ENCODE measurements at places on chromosomes 6 and 20.

DNA sequence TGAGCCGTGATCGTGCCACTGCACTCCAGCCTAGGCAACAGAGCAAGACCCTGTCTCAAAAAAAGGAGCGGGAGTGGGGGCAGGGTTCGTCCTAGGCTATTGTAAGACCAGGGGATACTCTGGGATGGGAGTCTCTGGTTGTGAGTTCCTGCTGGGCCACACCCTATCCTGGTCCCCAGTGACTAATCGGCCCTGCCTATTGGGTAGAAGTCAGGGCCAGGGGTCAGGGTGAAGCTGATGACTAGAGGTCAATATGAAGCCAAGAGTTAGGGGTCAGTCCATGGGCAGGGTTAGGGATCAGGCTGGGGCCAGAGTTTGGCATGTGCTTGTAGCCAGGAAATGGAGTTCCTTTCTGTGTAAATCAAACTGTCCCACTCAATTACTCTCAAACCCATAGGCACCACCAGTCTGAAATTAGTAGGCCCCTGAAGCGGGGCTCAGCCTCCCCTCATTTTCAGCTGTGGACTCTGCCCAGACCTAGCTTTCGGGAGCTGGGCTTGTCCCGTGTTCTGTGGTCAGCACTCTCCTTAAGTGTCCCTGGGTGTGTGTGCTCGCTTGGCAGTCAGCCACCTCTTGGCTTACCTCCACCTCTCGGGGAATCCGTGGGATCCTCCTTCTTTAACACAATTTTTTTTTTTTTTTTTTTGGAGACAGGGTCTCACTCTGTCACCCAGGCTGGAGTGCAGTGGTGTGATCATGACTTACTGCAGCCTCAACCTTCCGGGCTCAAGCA, 1.8 kb downstream of the HSPA12B start:
- no peak for DNase-seq

DNA sequence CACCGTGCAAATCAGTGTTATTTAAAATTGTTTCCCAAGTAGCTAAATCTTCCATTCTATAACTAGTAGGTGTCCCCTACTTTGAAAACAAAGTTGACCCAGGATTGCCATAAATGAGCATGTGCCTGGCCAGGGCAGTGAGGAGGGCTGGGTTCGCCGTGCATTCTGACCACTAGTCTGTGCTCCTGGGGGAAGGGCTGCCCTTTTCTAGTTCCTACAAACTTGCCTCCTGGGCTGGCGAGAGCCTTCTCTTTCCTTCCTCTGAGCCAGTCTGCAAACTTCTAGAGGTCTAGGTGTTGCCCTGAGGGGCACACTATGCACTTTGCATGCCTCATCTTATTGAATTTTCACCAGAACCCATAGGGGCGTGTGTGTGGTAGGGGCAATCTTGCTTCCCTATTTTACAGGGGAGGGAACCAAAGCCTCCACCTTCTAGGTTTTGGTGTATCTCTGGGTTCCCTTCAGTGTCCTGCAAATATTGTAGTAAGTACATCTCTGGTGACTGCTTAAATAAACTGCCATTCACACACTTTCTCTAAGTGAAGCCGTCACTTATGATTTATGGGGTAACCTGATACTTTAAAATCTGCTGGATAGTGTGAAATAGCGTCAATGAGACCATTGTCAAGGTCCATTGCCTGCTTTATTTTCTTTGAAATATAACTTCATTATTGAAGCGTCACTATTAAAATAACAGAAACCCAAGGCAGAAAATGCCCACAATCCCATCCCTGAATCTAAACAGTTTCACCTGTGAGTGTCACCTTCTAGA, 42.2 kb downstream of the CDH26 start:
- no peak for DNase-seq

DNA sequence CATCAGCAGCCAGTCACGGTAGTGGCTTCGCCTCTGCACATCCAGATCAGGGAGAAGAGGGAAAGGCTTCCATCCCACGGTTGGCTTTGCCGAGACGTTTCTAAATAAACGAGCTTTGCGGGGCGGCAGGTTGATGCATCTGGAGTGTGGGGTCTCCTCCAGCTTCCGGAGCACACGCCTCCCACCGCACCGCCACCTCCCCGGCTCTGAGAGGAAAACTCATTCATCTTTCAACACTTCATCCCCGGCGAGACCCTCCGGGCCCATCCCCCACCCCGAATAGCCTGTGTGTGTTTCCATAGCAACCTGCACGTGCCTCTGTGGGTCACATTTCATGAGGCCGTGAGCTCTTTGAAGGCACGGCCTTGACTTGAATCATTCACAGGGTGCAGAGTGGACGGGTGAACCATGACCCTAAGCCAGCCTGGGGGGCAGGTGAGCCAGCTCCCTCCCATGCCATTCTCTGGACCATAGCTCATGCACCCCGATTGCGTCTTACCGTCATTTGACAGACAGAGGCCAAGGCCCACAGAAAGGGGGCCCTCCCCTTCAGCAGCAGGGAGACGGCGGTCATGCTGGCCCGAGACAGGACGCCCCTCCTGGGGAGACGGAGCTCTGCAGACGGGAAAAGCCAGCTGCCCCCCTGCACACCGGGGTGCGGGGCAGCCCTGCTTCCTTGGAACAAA, 16.2 kb upstream of the CHRNA4 start:
- no peak for DNase-seq

- no peak for DNase-seq
Observed at GRCh38 chr6:150229436-150230163, 86.8 kb downstream of the PPP1R14C start.

DNA sequence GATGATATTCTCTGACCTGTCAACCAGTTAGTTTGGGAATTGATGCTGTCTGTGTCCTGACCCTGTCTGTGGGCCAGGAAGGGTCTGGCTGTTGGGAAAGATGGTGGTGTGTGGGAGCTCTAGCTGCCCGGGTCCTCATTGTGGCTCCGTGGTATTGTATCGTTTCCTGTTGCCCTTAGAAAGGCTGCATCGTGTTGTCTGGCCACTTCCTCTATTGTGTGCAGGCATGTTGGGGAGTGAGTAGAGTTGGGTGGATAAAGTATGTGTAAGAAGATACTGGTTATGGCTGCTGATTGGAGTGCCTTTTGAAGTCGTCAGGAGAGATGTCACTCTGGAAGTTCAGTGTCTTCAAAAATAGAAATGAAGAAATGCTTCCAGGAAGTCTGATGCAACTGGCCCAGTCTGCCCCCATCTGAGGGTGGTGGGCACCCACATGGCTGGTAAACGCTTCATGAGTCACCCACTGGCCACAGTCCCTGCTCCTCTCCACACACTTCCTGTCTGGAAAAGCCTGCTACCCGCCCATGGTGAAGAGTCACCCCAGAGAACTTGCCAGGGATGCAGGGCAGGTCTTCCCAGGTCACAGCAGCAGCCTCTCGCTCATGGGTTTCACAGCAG, 27.9 kb downstream of the PPARD start:
- no peak for DNase-seq

DNA sequence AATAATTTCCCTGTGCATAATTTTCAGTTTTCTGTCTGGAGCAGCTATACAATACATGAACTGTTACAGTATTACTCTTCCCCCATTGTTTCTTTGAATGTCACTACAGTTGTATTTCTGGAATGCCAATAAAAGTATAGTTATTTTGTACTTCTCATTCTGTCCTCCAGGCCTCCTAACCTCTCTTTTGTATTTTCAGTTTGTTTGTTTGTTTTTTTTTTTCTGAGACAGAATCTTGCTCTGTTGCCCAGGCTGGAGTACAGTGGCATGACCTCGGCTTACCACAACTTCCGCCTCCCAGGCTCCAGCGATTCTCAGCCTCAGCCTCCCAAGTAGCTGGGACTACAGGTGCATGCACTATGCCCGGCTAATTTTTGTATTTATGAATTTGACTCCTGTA, 16.8 kb upstream of the ARID1B start:
- no peak for DNase-seq

GRCh38 chr20:59455402-59456341, 148.7 kb upstream of the PHACTR3 start:
- no peak for DNase-seq

- peak; percentile 29 for DNase-seq
Observed at GRCh38 chr6:166097914-166098522, 69.6 kb downstream of the TBXT start.

- no peak for DNase-seq
Observed at GRCh38 chr6:170347091-170347490, 40.5 kb downstream of the FAM120B start.

GRCh38 chr20:59428441-59429205, 128.2 kb downstream of the EDN3 start:
- DNase-seq: no peak

GRCh38 chr6:474453-475185, 83.1 kb downstream of the IRF4 start:
- DNase-seq: peak; percentile 64

- DNase-seq: no peak
Observed at GRCh38 chr6:31092769-31093505, 19.4 kb downstream of the C6orf15 start.

GRCh38 chr6:106309766-106310373, 15.7 kb downstream of the ATG5 start:
- DNase-seq: no peak

DNA sequence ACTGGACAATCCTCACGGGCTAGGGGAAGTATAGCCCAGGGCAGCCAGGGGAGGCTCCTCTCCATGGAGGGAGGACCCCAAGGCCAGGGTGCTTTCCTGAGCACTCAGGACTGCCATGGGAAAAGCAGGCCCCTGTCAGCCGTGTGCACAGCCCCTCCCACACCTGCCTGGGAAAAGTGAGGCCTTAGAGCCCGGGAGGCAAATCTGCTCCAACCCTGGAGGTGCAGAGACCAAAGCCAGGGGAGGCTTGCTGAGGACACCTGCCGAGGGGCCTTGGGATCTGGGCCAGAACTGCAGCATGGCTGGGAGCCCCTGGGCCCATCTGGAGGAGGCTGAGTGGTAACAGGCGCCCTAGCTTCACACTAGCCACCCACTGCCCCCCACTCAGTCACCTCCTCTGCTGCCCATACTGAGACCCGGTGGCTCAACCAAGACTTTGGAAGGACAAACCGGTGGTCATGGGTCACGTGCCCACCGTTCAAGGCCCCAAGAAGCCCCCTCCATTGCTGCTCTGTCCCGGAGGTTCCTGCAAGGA, 55.2 kb downstream of the YTHDF1 start:
- no peak for DNase-seq

DNA sequence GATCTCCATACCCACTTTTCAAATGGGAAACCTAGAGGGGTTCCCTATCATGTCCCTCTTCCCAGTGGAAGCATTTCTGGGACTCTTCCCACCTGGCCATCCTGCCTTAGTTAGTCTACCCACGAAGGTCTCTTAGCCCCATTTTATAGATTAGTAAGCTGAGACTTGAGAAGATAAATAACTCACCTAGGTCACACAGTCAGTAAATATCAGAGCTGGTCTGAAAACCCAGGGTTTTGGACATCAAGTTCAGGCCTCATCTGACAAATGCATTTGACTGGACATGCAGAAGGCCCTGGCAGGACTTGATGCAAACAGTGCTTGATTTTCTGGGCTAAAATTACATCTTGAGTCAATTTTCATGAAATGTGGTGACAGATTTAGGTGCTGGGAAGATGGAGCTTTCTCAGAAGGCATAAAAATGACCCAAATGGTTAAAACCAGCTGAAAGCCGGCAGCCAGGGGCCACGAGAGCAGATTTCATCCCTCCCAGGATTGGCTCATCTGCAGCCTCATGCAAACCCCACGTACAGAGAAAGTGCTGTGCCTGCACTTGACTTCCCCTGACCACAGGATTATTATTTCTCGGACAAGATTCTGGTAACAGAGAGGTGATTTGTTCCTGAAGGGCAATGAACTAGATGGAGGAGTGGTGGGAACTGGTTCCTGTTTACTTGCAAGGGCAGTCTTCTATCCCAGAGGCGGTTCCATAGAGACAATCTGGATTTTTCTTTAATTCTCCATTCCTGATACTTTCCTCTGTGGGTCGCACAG, 23.1 kb downstream of the CPNE5 start:
- DNase-seq: no peak

- DNase-seq: no peak
Observed at GRCh38 chr6:106684011-106684410, 54.6 kb downstream of the QRSL1 start.

DNA sequence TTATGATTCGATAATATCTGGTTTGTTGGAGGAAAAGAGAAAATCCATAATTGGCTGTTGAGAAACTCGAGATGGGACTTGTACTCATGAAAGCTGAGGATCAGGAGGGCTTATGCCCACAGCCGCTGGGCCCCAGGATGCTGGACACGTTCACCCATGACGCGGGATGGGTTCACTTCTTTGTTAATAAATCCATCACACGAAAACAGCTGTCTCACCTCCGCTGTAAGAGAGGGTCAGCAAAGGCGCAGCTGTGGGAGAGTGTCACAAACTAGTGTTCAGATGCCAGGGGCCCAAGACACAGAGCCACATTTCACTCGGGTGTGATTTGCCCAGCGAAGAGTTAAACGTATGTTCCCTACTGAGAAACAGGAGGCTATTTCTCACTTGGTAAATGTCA, 315.1 kb downstream of the THBS2 start:
- DNase-seq: no peak

- no peak for DNase-seq
Observed at GRCh38 chr6:133892813-133893691, 4.1 kb downstream of the TCF21 start.

All from activated naive CD8-positive, alpha-beta T cell treated with anti-CD3 and anti-CD28 coated beads, Interleukin-2, amount 50 U/mL, for 16 hours (primary cell).